ENCODE measurements at places on chromosomes 7 and 10. TPM values are rescaled to one million over a fixed set of nuclear protein-coding genes. Genes with fewer than 3 reads are reported as not detected.

GRCh38 chr7:154578336-154578735 is 424.6 kb downstream of the PAXIP1 start:
- no peak for DNase-seq

DNA sequence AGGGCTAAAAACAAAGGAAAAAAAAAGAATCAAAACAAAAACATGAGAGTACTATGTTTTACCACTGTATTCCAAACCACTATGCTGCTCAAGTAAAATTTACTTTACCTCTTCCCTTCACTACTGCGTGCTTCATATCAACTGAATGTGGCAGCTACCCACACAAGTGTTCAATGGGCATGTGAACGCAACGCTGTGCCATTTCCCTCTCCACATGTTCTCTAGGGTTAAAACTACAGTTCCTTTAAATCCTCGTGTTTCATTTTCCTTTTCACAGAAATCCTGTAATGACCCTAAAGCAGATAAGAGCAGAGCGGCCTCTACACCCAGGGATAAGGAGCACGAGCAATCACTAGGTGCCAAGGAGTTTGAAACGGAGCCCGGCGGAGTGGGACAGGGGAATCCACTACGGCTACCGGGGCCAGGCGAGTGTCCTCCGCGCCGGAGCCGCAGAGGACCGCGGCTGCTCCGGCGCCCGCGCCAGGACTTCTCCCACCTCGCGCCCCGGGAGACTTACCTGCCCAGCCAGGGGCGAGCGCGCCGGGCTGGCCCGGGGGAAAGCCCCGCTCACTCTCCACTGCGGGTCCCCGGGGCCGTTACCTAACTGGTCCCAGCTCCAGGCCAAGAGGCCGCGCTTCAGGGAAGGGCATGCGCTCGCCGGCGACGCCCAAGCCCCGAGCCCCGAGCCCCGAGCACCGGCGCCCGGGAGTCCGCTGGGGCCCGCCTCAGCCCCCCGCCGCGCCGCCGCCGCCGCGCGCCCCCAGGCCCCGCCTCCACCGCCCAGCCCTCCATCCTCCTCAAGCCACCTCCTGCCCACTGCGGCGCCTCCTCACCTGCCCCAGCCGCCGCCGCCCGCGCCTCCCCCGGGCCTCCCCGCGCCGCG is 711 bp downstream of the NAMPT start:
- DNase-seq = peak; percentile 38

DNA sequence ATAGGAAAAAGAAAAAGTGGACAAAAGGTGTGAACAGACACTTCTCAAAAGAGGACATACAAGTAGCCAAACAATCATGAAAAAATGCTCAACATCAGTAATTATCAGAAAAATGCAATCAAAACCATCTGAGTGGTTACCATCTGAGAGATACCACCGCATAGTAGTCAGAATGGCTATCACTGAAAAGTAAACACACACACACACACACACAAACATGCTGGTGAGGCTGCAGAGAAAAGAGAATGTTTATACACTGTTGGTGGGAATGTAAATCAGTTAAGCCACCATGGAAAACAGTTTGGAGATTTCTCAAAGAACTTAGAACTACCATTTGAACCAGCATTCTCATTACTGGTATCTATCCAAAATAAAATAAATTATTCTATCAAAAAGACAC is 145.7 kb downstream of the CYP26A1 start:
- no peak for DNase-seq

GRCh38 chr7:42692621-42693020 is 219.2 kb downstream of the C7orf25 start:
- DNase-seq = peak; percentile 38

GRCh38 chr10:4201866-4202825 is 417.1 kb upstream of the KLF6 start:
- DNase-seq = no peak

- DNase-seq = peak; percentile 44
These were observed 46.1 kb upstream of the DNAJC1 start for GRCh38 chr10:22049635-22050034.

GRCh38 chr10:91974960-91975359 is 51.4 kb downstream of the BTAF1 start:
- peak; percentile 56 for DNase-seq

GRCh38 chr10:96638696-96639095 is 51.9 kb upstream of the TM9SF3 start:
- peak; percentile 29 for DNase-seq

DNA sequence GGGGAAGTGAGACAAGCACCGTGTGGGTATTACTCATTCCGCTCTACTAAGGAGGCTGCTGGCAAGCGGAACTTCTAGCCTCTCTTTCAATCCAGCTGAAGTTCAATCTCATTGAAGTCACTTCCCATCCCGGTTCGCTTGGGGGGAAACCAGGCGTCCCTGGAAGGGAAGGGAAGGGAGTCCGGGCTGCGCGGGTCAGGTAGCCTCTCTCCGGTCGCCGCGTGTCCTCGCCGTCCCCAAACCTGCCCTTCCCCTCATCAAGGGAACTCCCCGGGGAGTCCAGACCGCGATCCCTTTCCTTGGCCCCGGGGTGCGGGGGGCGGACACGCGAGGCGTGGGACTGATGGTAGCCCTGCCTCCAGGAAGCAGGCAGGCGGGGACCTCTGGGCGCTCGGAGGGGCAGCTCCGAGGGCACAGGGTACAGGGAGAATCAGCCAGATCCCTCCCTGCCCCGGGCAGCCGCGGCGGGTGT is 598 bp upstream of the ZEB1 start:
- peak; percentile 77 for DNase-seq

- DNase-seq = no peak
These were observed 95.3 kb downstream of the RNF216 start for GRCh38 chr7:5686131-5686530.

GRCh38 chr10:103153302-103154197 is 39.5 kb downstream of the NT5C2 start:
- peak; percentile 64 for DNase-seq

GRCh38 chr10:69709366-69709941 is 79.4 kb downstream of the FAM241B start:
- DNase-seq = no peak

The STRIP2 gene
- total RNA-seq = 5.2 TPM

The INHBA gene
- 5.0 TPM for total RNA-seq

The OPN4 gene
- total RNA-seq = not detected

The SH2D4B gene
- under 0.01 TPM for total RNA-seq

Data from bronchial epithelial cell (primary cell).